ENCODE measurements at places on chromosomes 7 and 10.

GRCh38 chr10:100204370-100204769 lies 18.5 kb upstream of the ERLIN1 start:
- DNase-seq, result no peak

GRCh38 chr7:20892776-20893175 lies 106.1 kb upstream of the SP8 start:
- DNase-seq, result no peak

GRCh38 chr7:129644634-129645230 lies 33.2 kb downstream of the NRF1 start:
- DNase-seq, result no peak

DNA sequence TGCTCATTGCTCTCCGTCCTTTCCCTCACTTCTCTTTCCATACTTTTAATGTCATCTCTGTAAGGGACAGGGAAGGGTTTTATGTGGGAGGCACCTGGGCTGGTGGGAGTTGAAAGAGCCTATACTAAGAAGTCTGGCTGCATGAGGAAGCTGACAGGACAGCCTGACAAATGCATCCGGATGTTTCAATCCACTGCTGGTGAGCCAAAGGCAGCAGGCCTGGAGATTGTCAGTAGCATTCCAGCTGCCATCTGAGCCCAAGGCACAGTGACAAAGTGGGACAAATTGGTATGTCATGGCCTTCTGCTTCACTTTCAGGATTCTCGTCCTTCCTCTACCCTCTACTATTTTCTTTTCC lies 218.4 kb downstream of the STK31 start:
- no peak for DNase-seq

- no peak for DNase-seq
Observed at GRCh38 chr7:131106681-131107336, 220.9 kb upstream of the MKLN1 start.

DNA sequence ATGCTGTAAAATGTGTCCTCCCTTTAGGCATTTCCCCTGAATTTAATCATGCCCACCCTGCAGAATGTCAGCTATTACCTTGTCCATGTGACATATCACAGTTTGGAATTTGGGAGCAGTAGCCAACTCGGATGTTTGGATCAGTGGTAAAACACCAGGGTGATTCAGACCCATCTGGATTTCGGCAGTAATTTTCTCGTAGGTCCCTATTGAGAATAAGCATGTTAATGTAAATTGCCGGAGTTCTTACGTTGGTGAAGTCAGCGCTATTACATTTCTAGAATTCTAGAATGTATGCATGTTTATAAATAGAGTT lies 44.1 kb downstream of the HGF start:
- no peak for DNase-seq

GRCh38 chr10:13527864-13528122 lies 1.0 kb downstream of the BEND7 start:
- no peak for DNase-seq

DNA sequence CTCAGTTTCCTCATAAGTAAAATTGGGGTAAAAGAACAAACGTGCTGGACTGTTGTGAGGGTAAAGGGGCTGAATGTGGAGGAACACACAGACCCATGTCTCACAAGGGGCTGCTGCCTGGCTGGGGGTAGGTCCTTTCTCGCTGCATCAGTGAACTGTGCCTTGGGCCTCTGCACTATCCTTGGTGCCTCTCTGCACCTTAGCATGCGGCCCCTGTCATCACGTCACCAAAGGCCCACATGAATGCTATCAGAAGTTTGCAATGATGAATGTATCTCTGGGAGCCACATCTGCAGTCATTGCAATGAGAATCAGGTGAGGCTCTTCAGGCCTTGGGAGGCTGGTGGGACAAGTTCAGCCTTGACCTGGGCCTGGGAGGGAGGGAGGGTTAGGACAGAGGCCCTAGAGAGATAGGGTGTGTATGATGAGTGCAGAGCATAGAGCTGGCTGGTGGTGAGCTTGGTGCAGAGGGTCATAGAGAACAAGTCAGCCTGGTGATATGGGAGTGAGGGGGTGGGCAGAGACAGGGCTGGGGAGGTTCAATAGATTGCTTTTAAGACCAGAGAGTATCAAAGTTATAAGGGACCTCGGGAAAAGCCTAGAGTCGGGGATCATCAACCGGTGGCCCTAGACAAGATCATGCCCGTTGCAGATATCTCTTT lies 308.4 kb downstream of the RPS24 start:
- DNase-seq, result no peak
